Left ventricle myocardium superior (tissue), 1 donor: ENCODE measurements at places on chromosomes 5 and 9. TPM values are rescaled to one million over a fixed set of nuclear protein-coding genes. Genes with fewer than 3 reads are reported as not detected.

DNA sequence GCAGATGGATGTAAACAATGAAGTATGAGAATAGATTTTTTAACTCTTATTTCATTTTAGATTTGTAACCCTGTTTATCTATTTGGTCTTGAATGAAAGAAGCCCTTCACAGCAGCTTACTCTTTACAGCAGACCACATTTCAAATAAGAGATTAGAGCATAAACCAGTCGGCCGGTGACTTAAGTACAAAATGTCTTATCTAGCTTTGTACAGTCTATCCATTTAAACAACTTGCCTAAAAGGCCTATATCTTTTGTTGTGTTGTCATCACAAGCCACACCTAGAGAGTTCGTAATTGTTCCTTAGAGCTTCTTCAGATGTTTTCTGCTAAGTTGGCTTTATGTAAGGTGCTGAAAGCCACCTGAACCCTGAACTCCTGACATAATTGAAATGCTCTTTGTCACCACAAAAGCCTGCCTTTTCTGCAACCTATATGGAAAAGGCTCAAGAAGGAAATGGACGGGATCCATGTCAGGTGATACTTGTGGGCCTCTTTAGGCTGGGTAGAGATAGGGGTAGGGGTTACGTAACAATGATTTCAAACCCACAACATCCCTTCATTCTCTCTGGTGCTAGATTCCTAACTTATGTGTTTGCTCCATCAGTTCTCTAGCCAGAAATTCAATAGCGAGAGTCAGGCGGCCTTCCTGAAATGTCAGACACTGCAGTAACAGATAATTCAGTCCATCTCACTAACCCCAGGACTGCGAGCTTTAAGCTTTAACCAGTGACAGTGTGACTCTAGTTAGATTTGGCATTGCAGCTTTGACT is 162.5 kb downstream of the CD180 start:
- no peak for DNase-seq

- DNase-seq, result no peak
Observed at GRCh38 chr5:35938568-35939227, at the start of gene CAPSL. CAPSL (minus strand) TSS chr5:35938622; CDS start chr5:35921120, 17,502 bp downstream.

DNA sequence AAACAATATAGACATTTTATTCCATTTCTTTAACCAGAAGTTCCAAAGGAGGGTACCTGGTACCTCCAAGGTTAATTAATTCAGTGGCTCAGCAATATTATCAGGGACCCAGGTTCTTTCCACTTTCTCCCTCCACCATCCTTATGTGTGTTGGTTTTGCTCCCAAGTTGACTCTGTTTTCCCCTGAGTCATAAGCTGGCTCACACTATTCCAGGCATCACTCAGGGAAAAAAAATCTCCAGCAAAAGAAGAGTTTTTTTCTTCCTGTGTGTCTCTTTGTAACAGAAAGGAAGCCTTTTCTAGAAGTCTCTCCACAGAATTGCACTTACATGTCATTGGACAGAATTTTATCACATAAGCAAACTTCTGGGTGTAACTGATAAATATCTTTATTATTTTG is 31.2 kb upstream of the GALNT10 start:
- no peak for DNase-seq

GRCh38 chr9:135254176-135255032 is 166.9 kb downstream of the OLFM1 start:
- peak; percentile 17 for DNase-seq

DNA sequence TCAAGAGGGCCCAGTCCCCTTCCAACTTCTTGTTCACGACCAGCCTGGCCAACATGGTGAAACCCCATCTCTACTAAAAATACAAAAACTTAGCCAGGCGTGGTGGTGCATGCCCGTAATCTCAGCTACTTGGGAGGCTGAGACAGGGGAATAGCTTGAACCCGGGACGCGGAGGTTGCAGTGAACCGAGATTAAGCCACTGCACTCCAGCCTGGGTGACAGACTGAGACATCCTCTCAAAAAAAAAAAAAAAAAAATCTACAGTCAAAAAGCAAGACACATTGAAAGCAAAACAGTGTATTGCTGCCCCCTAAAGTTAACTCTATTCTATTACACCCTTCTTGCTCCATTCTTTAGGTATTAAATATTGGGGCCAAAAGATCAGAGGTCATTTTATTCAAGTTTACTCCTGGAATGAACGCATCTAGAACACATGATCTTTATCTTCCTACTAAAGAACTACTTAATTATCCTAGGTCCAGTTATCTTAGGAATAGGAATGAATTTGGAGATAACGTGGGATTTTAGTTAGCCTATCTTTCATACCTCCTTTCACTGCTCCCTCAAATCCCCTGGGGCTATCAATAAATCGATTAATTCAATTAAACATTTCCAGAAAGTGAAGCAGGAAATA is 2.4 kb downstream of the ATG12 start:
- DNase-seq, result no peak

GRCh38 chr5:11319836-11320580 is 559.0 kb upstream of the DAP start:
- no peak for DNase-seq

DNA sequence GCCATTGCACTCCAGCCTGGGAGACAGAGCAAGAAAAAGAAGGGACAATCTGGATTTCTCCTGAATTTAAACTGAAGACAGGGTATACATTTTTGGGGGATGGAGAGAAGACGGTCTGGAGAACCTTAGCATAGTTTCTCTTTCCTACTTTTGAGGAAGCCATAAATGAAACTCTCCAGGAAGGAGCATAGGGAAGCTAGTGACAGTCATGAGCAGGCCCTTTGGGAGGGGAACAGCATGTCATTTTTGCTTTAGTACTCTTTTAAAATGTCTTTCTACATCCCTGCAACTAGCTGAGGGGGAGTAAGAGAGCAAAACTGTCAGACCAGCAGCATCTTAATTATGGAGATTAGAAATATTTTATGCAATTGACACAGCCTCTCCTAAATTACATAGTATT is 8.2 kb upstream of the SLC44A1 start:
- DNase-seq, result no peak

- DNase-seq, result no peak
Observed at GRCh38 chr5:131386779-131387178, 122.9 kb downstream of the CDC42SE2 start.

DNA sequence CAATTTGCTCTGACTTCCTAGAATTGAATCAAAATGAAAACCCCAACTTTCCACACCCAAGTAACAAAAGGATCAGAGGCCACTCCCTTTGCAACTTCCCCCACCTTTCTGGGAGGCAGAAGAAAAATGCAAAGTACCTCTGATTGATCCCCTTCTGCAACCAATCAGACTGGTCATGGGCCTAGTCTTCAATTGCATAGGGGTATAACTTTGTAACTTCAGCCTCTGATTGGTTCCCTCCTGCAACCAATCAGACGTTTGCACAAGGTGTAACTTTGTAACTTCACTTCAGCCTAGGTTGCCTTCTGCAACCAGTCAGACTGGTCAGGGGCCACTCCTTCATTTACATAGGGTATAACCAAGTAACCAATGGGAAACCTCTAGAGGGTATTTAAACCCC is 38.3 kb upstream of the CNOT6 start:
- no peak for DNase-seq

- DNase-seq, result no peak
Observed at GRCh38 chr9:78213712-78214111, 22.2 kb upstream of the CEP78 start.

DNA sequence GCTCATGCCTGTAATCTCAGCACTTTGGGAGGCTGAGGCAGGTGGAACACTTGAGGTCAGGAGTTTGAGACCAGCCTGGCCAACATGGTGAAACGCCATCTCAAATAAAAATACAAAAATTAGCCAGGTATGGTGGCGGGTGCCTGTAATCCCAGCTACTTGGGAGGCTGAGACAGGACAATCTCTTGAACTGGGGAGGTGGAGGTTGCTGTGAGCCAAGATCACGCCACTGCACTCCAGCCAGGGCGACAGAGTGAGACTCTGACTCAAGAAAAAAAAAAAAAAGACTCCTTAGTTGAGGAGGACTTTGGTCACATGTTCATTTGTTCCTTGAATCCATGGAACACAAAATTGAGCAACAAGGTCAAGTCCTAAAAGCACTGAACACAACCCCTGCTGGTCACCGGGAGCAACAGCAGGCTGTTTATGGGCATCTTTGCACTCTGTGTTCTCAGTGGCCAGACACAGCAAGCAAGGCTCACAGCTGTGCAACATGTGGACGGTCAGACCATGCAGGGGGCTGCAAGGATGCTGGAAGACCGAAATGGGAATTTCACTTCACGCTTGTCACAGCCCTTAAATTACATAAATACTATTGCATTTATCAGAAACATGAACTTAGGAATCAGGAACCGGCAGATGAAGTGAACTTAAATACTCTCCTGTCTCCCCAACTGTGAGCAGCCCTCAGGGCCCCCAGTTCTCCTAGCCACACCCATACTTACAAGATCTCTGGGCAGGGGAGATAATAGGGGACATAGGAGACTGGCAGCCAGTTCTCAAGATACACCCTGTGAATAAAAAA is 2.8 kb downstream of the GBGT1 start:
- DNase-seq, result peak; percentile 75

DNA sequence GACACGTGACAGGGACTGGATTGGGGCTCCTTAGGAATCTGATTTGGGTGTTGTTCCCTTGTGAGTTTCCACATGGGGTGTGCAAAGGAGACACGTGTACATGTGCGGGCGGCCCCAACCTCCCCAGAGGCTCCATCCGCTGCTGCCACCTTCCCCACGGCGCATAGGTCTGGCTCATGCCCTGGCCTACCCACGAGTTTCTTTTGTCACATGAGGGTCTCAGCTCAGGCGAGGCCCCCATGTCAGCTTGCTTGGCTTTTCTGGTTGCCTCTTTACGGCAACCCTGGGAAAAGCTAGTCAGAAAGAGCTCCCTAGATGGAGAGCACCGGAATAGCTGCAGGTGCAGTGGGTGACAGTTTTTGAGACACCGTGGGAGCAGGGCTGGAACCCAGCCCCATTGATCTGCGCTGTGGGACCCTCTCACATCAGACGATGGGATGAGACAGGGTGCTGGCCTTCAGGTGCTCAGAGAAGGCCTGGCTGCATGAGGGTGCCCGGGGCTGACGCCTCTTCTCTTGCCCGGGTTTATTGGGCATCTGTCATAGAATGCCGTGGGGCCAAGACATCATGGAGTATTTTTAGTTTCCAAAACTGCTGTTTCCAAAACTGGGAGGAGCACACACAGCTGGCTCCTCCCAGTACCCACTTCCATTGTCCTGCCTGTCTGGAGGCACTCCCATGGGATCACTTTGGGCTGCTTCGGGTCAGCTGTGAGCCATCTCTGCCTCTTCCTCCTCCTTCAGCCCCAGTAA is 107.8 kb downstream of the WNK2 start:
- no peak for DNase-seq

GRCh38 chr5:107979291-107979690 is 308.6 kb upstream of the EFNA5 start:
- no peak for DNase-seq

DNA sequence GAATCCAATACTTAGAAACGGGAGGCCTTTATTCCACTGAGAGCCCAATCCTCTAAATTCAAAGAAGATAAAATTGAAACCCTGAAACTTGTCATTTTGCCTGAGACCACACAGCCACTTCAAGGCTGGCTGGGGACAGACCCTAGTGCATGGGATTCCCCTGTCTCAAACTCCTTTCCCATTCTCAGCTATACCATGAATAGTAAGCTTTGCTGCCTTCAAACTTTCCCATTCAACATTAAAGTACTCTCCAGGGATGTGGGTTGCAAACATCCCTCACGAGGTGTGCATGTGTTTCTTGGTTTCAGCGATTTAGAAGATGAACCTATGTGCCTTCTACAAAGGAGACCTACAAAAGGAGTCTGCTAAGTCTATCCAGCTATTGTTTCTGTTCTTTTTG is 64.6 kb downstream of the GABRB2 start:
- DNase-seq, result no peak

- DNase-seq, result peak; percentile 62
Observed at GRCh38 chr9:13278368-13279246, 885 bp downstream of the MPDZ start.

DNA sequence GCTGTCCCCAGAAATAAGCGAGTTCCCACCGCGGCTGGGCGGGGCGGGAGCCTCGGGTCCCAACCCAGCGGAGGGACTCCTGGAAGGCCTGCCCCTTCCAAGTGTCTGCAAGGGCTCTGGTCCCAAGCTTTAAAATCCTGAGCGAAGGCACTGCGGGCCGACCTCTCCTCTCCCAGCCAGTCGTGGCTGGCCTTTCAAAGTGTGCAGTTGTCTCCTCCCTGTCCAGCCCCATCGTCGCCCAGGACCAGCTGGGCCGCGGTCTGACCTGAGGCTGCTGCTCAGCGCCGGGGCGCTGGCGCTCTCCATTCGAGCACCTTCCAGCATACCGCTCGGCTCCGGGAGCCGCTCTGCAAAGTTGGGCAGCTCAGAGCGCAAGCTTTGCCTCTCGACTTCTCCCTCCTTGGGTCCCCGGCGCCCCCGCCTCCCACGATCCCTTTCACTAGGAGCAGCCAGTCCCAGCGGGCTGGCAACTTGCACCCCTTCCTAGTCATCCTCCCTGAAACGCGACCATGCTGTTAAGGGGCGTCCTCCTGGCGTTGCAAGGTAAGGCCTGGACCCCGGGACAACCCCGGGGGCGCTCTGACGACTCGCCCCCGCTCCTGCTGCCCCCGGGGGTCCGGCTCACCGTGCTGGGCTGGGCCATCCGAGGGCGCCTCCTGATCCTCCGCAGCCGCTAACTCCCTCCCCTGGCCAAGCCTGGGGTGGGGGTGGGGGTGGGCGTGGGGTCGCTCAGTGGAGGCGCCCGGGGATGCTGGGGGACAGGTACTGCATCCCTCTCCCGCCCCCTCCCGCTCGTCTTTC is at the start of gene MAMDC2:
Gene MAMDC2, plus strand, starts transcription at position 160 of the 801 bp plus-strand sequence. Its CDS starts 350 bp downstream, at position 510.
- DNase-seq, result peak; percentile 82

DNA sequence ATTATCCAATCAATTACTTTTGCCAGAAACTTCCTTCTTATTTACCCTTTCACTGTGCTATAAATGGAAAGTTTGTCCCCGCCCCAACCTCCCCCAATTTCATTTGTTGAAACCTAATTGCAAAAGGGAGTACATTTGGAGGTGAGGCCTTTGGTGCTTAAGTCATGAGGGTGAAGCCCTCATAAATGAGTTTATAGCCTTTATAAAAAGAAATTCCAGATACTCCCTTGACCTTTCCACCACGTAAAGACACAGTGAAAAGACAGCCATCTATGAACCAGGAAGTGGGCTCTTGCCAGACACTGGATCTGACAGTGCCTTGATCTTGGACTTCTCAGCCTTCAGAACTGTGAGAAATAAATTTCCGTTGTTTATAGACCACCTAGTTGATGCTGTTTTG is 82.3 kb downstream of the NUDT12 start:
- DNase-seq, result no peak

GRCh38 chr9:131018621-131019020 is 9.6 kb downstream of the LAMC3 start:
- DNase-seq, result no peak

- DNase-seq, result no peak
Observed at GRCh38 chr9:87569008-87569509, 71.4 kb downstream of the DAPK1 start.

GABRA6 gene
- total RNA-seq, result not detected

FBXL17 gene
- total RNA-seq, result 45.1 TPM

NME5 gene
- 2.1 TPM for total RNA-seq

GIN1 gene
- total RNA-seq, result 18.9 TPM

ARHGEF28 gene
- 3.5 TPM for total RNA-seq

GARIN3 gene
- not detected for total RNA-seq
